Stimulated activated CD4-positive, alpha-beta T cell treated with anti-CD3 and anti-CD28 coated beads, Interleukin-1b, Interleukin-23, amount 100 ng/mL, for 1 hour (primary cell): ENCODE measurements at places on chromosomes 6 and 20.

DNA sequence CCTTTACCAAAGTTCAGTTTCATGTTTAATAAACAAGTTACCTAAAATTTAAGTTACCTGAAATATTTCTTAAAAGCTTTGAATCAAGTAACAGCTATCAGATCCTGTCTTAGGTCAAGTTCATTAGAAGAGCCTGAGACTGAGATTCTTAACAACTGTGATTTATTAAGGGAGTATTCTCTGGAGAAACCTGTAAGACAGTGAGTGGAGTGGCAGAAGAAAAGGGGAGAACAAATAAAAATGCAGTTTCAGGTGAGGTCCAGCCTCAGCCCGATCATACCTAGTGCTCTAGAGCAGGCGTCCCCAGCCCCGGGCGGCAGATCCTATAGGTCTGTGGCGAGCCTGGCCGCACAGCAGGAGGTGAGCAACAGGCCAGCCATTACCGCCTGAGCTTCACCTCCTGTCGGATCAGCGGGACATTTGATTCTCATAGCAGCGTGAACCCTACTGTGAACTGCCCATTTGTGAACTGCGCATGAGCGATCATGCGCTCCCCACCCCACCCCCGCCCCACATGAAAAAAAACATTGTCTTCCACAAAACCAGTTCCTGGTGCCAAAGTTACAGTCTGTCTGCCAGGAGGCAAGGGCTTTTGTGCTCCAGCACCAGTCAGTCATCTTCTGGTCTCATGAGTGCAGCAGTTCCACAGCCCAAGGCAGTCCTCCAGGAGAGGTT, 59.2 kb upstream of the ADGRB3 start:
- DNase-seq: no peak

DNA sequence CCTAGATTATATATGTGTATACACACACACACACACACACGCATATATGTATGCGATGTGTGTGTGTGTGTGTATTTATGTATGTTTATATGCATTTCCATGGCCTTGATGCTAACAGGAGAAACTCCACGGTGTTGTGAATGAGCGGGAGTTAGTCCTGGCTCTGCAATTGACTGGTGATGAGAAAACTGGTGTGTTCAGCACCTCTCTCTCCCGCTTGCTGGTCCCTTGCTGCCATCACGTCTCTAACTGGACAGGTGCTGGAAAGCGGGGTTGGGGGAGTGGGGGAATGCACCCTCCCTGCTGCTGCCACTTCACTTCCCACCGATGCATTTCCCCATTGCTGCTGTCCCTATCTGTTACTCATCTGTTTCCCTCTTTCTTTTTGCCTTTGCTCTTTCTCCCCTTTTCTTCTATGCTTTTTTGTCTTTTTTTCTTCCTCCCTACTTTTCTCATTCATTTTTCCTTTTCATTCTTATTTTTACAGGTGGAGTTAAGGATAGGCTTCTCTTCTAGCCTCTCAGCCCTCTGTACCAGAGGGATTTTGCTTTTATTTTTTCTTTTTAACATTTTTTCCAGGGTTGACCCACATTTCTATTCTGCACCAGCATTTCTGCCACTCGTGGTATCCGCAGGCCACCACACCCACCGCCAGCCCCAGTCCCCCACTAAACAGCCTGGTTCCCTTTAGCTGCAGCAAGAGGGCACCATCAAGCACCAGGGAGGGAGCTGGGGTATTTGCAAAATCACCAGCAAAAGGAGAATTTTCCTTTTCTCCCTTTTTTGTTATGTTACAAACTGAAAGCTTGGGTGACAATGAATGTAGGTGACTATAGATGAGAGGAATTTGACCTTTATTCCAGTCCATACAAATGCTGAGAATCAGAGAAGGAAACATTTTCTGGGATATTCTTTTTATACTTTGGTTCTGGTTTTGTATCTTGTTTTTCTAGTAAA, 115.6 kb downstream of the TCP11 start:
- no peak for DNase-seq

GRCh38 chr6:146805546-146806325, 207.0 kb downstream of the ADGB start:
- DNase-seq: no peak

GRCh38 chr20:63972312-63973159, 2.8 kb upstream of the ZNF512B start:
- DNase-seq: no peak

DNA sequence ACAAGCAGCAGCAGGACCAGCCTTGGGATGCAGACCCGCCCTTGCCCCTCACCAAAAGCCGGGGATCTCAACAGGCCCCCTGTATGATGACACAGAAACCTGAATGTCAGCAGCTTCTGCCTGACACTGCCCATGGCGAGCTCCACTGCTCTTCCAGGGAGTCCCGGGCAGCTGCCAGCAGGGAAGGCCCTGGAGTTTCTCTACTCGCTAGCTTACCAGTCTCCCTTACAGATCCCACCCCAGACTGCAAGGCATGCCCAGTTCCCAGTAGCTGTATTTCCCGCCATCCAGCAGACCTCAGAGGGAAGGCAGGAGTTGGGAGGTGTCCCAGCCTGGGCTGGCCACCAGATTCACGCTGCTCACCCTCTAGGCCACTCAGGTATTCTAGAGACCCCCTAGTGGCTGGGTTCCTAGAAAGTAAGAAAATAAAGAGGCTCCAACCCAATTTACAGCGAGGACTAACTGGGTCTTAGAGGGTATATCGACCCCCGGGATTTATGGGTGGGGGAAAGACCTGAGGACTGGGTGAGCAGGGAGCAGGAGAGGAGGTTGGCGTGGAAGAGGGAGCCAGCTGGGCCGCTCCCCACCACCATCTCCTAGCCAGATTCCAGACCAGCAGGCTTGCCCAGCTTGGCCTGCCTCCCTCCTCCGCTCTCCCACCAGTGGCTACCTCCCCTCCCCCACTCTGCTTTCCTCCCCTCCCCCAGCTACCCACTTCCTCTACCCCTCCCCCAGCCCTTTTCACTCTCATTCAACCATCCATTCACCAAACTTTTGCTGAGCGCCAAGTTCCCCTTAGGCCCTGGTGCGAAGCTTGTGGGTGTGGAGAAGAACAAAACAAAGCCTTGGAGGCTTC, 9.7 kb upstream of the HMGA1 start:
- no peak for DNase-seq

- no peak for DNase-seq
Observed at GRCh38 chr6:3766214-3766613, 14.7 kb upstream of the PXDC1 start.

GRCh38 chr6:22062807-22063408, 233.9 kb downstream of the PRL start:
- DNase-seq: no peak
